ENCODE measurements at places on chromosomes 4 and X.

DNA sequence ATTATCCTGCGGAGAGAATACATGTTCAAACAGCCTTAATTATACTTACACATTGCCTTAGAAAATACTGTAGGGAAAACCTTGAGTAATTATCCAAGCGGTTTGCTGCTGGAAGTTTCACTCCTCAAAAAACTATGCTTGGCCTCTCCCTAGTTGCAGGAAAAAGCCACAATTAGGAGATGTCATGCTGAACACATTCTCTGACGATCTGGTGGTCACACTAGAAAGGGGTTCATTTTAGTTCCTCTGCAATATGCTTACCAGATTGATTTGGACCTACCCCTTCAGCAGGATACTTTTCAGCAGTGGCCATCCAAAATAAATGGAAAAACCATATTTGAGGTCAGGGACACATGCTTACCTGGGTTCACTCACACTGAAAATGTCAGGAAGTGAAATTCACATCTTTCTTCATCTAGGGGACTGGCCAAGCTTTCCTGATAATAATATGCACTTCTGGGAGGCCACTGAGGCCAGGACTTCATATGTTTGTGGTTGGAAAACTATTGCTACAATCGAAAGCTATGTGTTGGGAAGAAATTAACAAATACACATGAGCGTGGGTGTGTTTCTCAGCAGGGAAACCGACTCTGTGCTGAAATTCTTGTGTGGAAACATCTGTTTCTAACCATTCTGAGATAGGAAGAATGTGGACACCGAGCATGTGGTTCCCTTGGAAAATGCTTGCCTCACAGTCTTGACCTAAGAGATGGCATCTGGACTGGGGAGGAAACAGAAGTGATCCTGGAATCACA lies 68.8 kb downstream of the ATXN3L start:
- no peak for DNase-seq

DNA sequence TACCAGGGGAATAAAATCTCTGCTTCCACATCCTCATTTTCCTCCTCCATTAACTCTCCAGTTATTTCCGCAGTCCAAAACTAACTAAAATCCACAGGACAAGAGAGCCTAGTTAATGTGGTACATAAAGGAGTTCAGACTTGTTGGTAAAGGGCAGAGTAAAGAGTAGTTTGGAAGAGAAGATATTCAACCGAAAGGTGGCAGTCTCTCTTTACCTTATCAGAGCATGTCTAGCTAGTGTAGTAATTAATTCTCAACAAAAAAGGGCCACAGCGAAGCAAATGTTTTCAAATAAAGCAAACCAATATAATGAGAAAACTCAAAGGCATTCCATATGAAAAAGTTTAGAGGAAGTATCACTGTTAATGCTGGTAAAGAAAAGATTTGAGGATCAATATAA lies 286.5 kb downstream of the GLUD2 start:
- DNase-seq = no peak

DNA sequence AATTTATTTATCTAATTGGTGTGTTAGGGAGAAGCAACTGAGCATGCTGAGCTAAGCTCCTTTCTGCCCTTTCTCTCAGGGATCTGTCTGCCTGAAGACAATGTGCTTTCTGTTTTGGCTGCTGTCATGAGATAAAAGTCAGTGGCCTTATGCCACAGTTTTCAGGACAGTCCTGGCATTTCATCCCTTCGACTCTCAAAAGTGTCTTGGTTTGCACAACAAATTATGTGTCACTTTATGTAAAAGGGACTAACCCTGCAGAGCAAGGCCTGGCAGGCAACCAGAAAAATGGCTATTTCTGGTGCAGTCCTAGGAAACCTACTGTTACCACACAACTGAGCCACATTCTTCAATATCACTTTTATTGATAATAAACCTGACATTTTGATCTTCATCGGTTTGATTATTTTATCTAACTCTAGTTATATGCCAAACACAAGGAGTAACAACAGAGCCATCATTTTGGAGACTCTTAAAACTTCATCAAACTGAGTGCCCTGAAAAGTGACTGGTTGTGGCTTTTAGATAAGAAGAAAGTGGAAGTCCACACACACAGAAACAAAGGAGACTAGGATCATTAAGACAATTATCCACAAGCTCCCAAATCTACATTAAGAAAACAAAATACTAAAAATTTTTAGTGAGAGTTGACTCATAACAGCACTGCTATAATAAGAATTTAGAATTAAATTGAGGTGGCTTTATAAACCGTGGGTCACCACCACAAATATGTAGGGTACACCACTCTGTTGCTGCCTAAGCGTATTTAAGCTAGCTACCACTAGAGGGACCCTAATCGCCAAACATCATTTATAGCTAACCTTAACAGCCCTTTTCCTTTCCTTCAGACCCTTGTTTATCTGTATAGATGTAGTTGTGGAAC lies 95.9 kb upstream of the PTPN13 start:
- peak; percentile 40 for DNase-seq

GRCh38 chrX:69506617-69507499 lies 2.7 kb downstream of the NALF2 start:
- no peak for DNase-seq

- DNase-seq = peak; percentile 2
These were observed 23.3 kb downstream of the ARHGAP24 start for GRCh38 chr4:85498068-85498733.

DNA sequence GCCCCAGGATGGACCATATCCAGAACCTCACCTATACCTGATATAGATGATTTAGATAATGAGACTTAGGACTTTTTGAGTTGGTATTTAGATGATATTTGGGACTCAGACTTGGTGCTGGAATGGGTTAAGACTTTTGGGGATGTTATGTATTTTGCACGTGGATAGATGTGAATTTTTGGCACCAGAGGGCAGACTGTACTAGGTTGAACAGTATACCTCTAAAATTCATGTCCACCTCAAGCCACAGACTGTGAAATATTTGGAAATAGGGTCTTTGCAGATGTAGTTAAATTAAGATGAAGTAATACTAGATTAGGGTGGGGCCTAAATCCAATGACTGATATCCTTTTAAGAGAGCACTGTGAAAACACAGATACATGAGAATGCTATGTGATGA lies 15.6 kb downstream of the RBM41 start:
- no peak for DNase-seq

GRCh38 chrX:17878028-17878670 lies 17.1 kb upstream of the RAI2 start:
- DNase-seq = no peak

GRCh38 chrX:68647156-68647957 lies at the start of gene STARD8:
STARD8 (plus strand) TSS chrX:68647666; CDS start chrX:68647883, 217 bp downstream.
- DNase-seq = no peak

DNA sequence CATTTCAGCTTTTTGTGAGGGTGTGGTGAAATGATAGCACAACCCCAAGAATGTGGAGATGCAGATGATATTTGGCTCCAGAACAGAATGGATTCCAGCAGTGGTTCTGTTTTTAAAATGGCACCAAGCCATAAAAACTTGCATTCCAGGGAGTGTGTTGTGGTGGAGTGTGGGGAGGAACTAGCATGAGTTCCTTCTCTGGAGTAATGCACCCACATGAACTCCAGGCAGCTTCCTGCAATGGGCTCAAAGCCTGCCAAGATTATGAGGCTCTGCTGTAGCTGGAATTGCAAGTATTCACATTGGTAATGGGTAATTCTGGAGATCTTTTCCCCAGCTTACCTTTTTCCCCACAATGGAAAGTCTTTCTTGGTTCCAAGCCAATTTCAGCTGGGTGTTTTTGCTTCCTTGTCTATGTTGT lies 161.4 kb downstream of the RAB28 start:
- no peak for DNase-seq

DNA sequence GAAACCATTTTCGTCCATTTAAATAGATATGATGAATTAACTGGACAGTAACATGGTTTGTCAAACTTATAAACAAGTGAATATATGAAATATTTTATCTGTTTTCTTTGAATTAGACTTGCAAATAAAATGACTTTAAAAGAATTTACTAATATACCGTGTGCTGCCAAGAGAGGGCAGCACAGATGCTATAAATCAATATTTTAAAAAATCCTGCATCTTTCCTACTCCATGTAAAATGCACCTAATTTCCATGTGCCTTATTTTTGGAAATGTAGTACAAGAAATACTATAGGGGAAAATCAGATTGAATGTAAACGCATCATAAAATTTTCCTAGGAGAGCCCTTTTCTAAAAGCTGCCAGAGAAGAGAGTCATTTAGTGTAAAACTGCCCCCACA lies 62.2 kb downstream of the PRKX start:
- DNase-seq = peak; percentile 10

DNA sequence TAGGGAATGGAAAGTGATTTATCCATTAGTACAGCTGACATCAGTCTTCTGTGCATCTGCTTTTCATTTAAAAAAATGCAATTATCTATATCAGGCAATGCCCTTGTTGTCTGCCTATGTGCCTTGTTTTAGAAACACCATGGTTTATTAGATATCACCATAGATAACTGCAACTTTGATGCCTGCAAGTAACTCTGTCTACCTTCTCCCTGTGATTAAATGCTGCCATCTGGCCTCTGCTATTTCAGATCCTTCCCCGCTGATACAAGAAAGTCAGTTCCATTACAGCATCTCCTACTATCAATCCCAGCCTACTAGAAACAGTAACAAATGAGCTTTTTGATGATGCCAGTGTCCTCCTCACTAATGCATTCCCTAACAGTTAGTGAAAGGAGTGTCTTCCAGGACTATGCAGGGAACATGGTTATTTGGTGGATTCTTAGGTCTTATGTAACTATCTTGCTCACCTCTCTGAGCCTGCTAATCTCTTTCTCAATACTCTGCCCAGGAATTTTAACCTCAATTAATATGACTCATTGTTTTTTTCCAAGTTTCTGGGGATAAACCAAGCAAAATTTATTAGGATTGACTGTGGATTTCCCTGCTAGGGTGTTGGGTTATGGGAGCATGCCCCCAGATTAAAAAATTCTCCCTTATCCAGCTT lies 444.9 kb downstream of the RAPGEF2 start:
- no peak for DNase-seq

DNA sequence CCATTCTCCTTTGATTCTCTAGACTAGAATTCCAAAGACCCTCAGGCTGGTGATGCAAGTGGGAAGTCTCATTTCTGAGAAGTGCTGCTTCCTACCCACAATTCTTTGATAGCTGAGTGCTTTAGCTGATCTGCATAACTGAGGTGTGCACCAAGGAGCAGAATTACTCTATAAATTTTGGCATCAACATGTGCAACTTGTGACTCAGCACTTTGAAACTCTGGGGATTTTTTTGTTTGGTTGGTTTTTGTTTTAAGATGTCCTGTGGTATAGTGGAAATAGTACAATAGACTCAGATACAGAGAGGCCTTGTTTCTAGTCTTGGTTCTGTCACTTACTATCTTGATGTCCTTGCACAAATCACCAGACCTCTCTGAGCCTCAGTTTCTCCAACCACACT lies 148.4 kb downstream of the AR start:
- DNase-seq = no peak
